ENCODE measurements at places on chromosomes 2 and 18.

GRCh38 chr2:212975333-212975732 is 176.1 kb downstream of the IKZF2 start:
- no peak for DNase-seq

GRCh38 chr2:10327896-10328669 is 25.4 kb downstream of the HPCAL1 start:
- no peak for DNase-seq

DNA sequence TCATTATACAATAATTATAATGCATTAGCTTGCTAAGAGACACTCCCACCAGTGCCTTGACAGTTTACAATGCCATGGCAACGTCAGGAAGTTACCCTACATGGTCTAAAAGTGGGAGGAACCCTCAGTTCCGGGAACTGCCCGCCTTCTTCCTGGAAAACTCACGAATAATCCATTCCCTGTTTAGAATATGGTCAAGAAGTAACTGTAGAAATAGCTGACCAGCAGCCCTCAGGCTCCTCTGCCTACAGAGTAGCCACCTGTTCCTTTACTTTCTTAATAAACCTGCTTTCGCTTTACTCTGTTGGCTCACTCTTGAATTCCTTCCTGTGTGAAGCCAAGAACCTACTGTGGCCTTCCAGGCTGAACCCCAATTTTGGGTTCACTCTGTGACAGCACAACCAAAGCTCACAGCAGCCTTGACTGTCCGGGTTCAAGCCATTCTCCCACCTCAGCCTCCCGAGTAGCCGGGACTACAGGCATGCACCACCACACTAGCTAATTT is 20.0 kb upstream of the PTPN2 start:
- DNase-seq, result no peak

DNA sequence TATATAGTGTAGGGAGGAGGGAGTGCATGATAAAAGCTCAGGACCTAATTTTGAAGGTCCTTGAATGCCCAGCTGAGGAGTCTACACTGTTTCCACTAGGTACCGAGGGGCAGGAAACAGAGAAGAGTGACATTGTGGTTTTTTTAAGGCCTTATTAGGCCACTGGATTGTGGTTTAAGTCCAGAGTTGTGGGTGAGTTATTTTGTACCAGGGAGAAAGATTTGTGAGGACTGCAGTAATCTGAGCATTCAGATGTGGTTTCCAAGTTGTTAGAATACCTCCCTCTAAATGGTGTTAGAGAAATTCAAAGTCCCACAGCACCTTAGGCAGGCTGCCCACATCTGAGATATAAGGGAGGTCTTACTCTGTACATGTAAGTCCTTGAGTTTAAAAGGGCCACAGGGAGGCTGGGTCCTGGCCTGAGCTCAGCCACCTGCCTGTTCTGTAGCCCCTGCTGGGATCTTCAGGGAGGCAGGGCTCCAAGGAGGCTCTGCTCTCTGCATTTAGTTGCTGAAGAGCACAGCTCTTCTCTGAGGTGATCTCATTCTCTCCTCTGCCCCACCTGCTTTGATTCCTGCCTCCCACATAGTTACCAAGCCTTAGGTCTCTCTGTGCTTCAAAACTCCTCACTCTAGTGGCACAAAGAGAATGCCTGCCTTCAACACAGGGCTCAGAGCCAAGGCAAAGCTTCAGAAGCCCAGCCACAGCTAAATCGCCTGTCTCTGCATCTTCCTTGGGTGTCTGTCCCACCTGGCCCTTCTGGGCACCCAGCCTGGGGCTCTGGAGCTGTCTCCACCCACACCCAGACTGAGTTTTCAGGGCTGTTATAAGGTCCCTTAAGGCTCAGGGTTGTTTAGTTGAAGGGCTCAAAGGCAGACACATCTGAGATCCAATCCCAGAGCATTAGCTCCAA is 88.1 kb downstream of the VSNL1 start:
- no peak for DNase-seq
